AG04450 (cell line): ENCODE measurements at places on chromosomes 1 and 21.

DNA sequence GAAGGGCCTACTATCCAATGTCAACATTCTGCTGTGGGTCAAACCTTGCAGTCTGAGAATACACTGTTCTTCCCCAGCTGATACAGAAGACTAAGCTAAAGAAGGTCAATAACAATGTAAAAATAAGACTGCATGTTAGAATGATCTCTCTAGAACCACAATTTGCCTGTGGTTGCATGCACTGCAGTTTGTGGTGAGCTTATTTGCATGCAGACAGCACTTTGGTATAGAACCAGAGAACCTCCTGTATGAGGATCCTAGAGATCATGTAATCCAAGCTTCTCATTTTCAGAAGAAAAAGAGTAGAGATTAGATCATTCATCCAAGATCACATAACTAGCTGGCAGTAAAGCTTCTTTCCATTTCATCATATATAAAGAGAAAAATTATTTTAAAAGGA is 15.8 kb downstream of the SYNJ1 start:
- no peak for DNase-seq

GRCh38 chr1:75668813-75669212 is 55.7 kb upstream of the ACADM start:
- no peak for DNase-seq

DNA sequence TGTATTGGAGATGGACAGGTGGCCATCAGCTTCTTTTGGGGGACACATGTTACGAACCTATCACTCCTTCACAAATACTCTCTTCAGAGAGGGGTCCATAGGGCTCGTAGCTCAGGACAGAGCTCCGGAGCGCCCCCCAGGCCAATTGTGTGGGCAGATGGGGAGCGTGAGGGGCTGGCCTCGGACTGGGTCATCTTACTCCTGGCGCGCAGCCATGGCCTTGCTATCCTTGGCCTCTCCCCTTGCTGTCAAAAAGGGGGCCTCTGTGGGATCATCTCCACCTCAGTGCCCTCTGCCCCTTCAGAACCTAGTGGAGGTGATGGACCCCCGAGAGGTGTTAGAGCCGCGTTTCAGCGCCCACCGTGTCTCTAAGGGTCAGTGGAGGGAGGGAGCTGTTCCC is 35.0 kb downstream of the ATP5PO start:
- no peak for DNase-seq

GRCh38 chr1:89201106-89201794 is 2.5 kb upstream of the GBP4 start:
- no peak for DNase-seq

- DNase-seq, result no peak
Measured at GRCh38 chr1:89823679-89824292, 3.0 kb downstream of the LRRC8D start.

DNA sequence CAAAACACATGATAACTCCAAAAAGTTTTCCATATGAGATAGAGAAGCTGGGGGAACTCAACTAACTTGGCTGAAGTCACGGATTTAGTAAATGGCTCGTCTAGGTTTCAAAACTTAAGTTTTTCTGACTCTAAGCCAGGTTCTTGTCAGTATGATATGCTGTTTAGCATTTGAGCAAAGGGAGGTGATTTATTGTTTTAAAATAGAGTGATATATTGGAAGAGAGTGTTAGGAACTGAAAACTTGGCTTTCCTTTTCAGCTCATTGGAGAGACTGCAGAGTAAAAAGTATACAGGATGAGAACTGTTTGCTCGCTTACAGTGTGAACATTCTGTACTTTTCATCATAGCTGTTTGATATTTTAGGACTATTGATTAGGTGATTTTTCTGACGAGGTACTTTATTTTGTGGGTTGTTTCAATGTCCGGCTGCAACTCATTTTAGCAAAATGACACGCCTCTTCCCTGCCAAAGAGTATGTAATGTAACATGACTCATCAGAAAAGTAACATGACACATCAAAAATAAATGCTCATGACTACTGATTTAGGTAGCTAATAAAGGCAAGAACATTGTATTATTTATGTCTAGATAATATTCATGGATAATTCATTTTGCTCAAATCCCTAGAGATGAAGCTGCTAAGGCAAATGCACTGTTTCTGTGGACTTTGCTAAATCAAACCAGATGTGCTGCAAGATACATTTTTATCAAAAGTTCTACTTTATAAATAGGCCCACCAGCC is 355.1 kb downstream of the GPATCH2 start:
- peak; percentile 24 for DNase-seq

DNA sequence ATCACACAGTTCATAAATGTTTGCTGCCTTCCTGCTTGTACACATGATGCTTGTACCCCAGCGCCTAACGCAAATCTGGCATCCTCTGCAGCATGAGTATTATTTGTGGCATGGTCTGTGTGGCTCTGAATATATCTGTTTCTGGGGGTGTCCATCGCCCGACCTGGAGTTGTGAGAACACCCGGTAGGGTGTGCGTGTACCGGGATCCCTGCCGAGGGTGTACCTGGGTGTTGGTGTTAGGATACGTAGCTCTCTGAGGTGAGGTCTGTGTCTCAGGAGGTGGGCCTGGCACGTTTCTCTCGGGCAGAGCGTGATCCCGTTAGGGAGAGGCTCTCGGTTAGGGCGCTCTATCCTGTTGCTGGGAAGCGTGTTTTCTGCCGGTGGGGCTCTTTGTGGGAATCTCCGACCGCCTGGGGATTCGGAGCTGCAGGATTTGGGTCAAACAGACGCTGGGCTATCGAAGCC is 10.4 kb upstream of the CDC20 start:
- no peak for DNase-seq

DNA sequence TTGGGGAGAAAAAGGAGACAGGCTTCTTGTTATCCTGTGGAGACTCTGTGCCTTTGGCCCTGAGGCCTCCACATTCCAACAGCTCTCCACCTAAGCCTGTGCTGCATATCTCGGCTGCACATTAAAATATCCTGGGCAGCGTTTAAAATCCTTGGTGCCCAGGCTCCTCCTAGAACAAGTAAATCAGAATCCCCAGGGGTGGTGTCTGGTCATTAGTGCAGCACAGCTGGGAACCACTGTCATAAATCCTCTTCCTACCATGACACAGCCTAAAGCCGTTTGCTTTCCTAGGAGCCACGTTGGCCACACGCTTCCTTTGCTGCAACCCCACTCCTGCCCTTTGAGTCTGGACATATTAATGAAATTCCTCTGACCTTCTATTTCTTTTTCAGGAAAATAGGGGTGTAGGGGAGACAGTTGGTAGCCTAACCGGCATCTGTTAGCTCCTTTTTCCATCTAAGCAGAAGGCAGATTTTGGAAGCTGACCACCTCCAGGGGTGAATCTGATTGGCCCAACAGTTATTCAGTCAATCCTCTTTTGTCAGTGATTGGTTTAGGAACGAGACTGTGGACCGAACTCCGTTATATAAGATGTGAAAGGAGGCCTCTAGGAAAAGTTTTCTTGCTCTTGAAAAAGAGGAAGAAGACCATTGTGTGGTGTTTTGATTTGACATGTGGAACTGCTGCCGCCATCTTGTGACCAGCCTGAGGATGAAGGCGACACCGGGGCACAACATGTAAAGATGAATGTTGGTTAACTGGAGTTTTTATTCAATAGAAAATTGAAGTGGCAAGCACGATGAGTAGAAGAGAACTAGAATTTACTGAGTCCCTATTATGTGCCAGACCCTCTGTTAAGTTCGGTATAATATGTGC is 41.9 kb downstream of the JUN start:
- DNase-seq, result no peak

DNA sequence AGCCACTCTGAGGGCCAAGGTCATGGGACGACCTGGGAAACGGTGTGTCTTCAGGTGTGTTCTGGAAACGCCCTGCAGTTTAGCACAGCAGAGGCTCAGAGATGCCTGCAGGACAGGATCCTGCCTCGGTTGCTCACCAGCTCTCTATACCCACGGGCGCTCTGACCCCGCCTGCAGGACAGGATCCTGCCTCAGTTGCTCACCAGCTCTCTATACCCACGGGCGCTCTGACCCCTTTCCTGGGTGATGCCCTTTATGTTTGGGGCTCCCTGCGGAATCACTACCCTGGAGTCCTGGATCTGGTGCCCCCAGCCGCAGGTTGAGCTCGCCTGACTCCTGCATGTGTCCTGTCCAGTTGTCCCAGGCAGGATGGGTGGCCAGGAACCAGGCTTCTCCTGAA is 32.5 kb downstream of the TFF3 start:
- DNase-seq, result no peak

- DNase-seq, result no peak
Measured at GRCh38 chr1:225410036-225410435, 17.8 kb downstream of the LBR start.

- DNase-seq, result no peak
Measured at GRCh38 chr1:93489756-93490155, 41.8 kb downstream of the FNBP1L start.

DNA sequence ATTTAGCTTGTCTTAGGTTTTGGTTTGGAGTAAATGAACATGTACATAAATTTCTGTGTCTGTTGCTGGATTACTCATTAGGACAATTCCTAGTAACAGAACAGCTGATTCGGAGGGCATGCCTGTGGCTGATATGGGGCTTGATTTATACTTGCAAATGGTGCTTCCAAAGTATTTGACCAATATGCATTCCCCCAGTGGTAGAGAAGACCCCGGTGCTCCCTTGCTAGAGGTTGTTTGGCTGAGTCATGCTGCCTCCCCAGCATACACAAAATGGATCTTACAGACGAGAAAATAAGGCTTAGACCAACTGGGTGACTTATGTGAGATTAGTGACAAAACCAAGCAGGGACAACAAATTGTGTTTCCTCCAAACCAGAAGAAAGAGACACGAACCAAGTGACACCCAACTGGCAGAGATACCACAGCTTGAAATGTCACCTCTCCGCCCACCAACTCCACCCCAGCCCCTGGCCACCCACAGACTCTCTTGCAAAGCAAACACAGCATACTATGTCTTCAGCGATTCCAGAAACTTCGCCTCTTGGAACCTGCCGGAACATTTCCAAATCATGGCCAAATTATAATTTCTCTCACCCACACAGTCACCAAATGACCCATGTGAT is 75.9 kb upstream of the ETS2 start:
- DNase-seq, result no peak

- no peak for DNase-seq
Measured at GRCh38 chr1:165837838-165838364, 10.5 kb downstream of the UCK2 start.

- no peak for DNase-seq
Measured at GRCh38 chr1:233081735-233082134, 131.3 kb downstream of the NTPCR start.

DNA sequence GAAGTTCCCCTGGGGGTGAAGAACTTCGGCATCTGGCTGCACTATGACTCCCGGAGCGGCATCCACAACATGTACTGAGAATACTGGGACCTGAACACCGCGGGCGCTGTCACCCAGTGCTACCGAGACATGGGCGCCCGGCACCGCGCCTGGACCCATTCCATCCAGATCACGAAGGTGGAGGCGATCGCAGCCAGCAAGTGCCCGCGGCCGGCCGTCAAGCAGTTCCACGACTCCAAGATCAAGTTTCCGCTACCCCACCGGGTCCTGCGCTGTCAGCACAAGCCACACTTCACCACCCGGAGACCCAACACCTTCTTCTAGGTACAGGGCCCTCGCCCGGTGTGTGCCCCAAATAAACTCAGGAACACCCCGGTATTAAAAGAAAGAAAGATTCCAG is 22.0 kb upstream of the SLC9A1 start:
- DNase-seq, result no peak

GRCh38 chr1:19769211-19769932 is 30.3 kb downstream of the TMCO4 start:
- DNase-seq, result no peak

- peak; percentile 20 for DNase-seq
Measured at GRCh38 chr1:215835951-215836350, 268.8 kb downstream of the KCTD3 start.

GRCh38 chr1:19066874-19067181 is 110.4 kb upstream of the IFFO2 start:
- no peak for DNase-seq

DNA sequence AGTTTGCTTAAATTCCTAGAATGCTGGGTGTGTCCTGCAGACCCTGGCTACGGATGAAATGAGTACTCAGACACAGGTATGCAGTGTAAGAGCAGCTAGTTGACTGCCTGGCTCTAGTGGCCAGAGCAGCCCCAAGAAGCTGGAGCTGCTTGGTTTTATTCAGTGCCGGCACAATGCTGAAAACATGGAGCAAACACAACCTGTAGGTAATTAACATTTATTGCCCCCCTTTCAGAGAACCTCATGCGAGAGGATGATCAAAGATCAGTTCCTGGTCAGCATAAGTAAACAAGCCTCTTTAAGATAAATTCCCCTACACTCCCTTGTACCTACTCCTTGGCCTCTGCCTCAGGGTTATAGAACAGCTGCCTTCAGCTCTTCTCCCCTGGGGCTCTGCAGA is 43.2 kb downstream of the MRPS6 start:
- DNase-seq, result no peak

- no peak for DNase-seq
Measured at GRCh38 chr1:29408831-29409605, 172.7 kb downstream of the PTPRU start.

DNA sequence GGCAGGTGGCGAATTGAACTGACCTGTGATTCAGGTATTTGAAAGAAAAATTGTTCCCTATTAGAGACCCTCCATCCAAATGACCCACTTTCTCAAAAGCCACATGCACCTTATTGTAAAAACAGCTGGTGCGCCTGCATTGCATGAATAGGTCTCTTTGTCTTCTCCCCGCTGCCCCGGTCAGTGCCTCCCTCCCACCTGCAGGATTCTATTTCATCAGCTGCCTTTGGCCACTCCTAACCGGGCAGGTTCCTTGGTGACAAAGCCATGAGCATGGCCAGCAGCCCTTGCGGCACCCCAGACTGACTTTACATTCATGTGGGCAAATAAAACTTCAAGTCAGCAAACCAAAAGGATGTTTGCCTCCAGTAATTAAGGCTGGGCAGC is 6.4 kb downstream of the TMPRSS3 start:
- no peak for DNase-seq

- DNase-seq, result no peak
Measured at GRCh38 chr1:58304346-58304975, 242.1 kb downstream of the OMA1 start.

DNA sequence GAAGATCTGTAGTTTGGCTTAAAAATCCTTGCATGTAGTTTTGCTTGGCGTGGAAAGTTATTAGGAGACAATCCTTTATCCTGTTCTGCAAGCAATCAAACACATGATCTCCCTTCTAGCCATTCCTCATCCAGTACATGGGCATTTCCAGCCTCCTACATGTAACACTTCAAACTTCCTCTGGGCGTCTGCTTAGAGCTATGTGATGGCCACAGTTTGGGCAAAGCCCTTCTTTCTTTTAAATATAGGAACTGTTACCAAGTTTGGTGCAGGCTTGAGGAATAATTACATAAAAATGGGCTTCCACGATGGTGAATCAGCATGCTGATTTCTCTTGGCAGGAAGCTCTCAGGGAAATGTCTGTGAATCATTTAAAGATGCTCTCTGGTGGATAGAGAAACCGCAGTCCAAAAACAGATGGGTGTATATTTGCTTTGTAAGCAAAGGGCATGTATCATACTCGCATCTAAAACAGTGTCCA is 176.9 kb upstream of the FMN2 start:
- peak; percentile 6 for DNase-seq

- no peak for DNase-seq
Measured at GRCh38 chr1:46450160-46450517, 39.5 kb upstream of the DMBX1 start.
